ENCODE measurements at places on chromosomes 13 and 19.

- no peak for DNase-seq
These were observed 17.1 kb upstream of the S1PR4 start for GRCh38 chr19:3161453-3161852.

DNA sequence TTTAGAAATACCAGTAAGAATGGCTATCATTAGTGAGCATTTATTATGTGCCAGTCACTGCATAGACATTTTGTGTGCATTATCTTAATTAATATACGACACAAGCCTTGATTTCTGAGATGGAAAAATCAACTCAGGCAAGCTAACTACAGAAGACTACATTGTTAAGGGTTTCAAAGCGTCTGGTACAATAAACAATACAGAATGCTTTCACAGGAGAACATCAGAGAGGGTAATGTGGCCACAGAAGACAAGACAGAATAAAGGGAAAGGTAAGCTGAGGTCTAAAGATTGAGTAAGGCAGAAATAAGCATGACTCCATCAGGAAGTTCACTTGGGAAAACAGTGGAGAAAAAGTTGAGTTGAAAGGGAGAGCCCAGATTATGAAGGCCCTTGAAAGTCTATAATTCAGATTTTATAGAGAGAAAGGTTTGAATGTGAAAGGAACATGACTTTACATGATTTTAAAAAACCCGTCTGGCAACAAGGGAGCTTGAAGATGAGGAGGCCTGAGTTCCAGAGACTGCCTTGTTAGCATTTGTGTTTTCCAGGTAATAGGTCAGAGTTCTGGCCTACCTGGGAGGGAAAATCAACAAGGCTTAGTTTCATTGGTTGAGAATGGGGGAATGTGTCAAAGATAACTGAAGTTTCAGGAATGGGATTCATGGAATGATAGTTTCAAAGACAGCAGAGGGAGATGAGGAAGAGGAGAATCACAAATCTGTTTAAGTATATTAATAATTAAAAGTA, 1.8 kb upstream of the MBNL2 start:
- no peak for DNase-seq

DNA sequence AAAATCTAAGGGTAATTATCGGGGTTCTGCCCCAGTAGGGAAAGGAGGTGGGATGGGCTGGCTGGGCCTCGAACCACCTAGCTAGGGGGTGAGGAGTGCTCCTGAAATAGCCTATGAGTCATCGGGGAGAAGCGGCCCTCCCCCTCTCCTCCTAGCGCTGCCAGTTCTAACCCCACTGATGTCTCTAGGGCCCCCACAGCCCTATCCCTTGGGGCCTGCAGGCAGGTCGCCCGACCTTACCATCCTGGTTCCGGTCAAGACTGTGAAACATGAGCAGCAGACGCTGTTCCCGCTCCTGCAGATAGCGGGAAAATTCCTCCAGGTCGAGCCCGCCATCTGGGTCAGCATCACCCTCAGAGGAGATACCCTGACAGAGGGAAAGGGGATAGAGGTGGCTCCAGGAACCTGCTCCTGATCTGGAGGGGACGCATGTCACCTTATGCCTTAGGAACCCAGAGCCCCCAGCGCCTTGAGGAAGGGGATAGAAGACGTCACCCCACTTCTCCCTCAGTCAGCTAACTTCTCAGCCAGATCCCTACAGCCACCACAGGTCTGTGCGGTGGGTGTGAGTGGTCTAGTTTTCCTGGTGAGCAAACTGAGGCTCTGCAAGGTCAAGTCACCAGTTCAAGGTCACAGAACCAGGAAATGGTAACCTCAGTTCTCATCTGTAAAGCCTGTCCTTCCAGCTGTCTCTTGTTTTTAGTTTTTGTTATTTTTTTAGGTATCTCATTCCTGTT, 1.5 kb downstream of the SLC25A23 start:
- DNase-seq = no peak

- no peak for DNase-seq
These were observed 32.7 kb downstream of the VSTM1 start for GRCh38 chr19:54030895-54031586.

GRCh38 chr13:43786766-43787517, at the start of gene ENOX1:
Gene ENOX1, minus strand, starts transcription at chr13:43786972.
- DNase-seq = peak; percentile 36

- DNase-seq = no peak
These were observed 4.1 kb upstream of the C1QTNF9B start for GRCh38 chr13:23901365-23901764.

DNA sequence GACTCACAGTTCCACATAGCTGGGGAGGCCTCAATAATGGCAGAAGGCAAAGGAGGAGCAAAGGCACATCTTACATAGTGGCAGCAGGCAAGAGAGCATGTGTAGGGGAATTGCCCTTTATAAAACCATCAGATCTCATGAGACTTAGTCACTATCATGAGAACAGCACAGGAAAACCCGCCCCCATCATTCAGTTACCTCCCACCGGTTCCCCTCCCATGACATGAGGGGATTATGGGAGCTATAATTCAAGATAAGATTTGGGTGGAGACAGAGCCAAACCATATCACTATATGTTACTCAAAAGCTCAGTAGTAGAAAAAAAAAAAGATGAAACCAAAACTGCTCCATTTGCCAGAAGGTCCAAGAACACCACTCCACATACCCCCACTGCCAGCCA, 58.5 kb downstream of the DNAJC15 start:
- no peak for DNase-seq

GRCh38 chr13:65414187-65414586, 1815.9 kb downstream of the PCDH9 start:
- DNase-seq = no peak

DNA sequence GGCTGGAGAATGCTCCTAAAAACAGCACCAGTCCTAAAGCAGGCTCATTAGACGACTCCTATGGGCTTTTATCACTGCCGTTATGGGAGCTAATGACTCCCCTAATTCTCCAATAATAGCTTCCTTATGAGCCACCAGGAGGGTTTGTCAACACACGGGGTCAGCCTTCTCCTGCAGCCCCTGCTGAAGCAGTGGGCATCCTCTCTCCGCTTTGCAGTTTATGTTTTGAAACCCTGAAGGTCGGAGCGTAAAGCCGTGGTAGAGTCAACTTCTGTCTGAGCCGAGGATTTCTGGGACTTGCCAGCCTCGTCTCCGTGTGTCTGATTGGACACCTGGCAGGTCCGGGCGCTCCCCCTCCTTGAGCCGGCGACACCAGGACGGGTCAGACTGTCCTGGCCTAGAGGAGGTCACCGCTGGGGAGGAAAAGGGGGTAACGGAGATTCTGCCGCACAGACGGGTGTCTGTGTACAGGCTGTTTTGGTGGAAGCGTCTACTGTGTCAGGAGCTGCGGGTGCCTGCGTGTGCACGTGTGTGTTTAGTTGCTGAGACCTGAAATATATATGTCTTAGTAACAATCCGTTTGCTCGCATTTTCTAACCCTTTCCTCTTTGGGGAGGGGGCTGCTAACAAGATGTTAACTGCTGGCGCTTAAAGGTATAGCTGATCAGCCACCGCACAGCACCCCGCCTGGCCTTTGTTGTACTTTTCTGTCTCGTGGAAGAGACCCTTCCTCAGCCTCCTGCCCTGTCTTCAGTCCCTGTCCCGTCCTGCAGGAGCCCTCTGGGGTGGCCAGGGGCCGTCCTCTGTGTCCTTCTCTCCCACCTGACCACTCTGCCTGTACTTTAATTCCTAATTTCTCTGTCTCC, 1.9 kb downstream of the KDM4B start:
- DNase-seq = no peak

DNA sequence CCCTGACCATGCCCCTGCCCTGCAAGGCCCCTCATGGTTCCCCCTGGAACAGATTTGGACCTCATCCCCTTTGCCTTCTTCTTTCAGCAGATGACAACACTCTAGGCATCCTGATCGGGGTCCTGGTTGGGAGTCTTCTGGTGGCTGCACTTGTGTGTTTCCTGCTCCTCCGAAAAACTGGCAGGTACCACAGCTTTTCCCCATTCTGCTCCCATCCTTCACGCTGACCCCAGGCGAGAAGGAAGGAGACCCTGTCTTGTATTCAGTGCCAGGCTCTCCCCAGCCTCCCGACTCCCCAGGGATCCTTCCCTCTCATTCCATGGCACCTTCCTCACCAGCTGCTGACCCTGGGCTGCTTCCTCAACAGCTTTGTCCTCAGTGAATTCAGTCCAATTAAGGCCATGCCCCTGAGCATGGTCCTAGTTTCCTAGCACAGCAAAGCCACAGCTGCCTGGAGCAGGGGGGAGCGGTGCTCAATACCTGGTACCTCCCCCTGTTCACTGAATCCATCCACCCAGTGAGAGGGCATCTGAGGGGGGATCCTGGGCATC, 8.4 kb downstream of the CEACAM21 start:
- DNase-seq = no peak

DNA sequence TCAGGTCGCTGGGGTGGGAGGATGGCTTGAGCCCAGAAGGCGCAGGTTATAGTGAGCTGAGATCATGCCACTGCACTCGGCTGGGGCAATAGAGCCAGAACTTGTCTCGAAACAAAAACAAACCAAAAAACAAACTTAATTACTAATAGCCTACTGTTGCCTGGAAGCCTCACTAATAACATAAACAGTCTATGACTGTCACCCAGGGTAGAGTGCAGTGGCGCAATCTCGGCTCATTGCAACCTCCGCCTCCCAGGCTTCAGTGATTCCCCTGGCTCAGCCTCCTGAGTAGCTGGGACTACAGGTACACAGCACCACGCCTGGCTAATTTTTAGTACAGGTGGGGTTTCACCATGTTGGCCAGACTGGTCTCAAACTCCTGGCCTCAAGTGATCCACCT, 18.0 kb downstream of the CATSPERD start:
- no peak for DNase-seq

GRCh38 chr13:20703780-20704458, 420 bp downstream of the IL17D start:
- peak; percentile 45 for DNase-seq

DNA sequence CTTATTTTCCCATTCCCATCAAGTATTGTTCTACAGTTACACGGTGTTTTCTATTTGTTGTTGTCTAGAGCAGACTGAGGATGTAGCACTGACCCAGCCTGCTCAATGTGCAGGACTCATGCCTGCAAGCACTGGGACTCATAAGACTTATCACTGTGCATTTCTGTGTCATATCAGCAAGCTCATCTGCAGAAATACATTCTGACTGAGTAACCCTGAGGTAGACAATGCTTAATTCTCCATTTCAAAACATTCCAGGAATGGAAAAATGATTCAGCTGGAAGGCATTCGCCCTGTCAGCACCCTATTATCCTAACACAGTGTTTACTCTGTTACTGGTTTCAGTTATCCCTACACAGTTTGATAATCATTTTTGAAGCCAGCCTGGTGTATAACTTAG, 2506.4 kb downstream of the PCDH9 start:
- DNase-seq = no peak

- no peak for DNase-seq
These were observed 6.6 kb downstream of the ISOC2 start for GRCh38 chr19:55454787-55455243.

- no peak for DNase-seq
These were observed 11.9 kb upstream of the ZNF709 start for GRCh38 chr19:12496480-12496879.

- DNase-seq = no peak
These were observed 10.8 kb upstream of the RELB start for GRCh38 chr19:44990459-44990858.

- no peak for DNase-seq
These were observed 12.4 kb upstream of the VWA8 start for GRCh38 chr13:41973247-41973741.

- DNase-seq = no peak
These were observed at the start of gene CFAP97D2 for GRCh38 chr13:114179087-114179658. Gene CFAP97D2, plus strand, starts transcription at chr13:114179257. Its CDS starts 74 bp downstream, at chr13:114179331.

GRCh38 chr19:41226053-41226873, 7.2 kb downstream of the AXL start:
- no peak for DNase-seq

- no peak for DNase-seq
These were observed 1040.6 kb upstream of the SLC10A2 start for GRCh38 chr13:104106705-104107393.

DNA sequence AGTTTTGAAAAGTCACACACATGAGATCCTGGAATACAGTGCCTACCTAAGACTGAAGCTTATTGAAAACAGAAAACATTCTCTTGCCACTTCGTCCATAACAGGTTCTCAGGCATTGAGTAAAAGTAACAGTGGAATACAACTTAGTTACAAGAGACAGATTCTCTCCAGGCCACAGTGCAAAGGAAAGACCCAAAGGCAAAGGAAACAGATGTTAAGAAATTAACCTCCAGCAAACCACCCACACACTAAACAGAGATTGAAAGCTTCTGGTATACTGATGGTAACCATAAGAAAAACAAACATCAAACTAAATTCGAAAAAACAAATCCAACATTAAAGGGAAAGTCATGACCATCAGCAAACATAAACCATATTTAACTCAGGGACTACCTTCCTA, 914.7 kb downstream of the SLITRK5 start:
- no peak for DNase-seq

GRCh38 chr19:10168386-10168948, 26.3 kb downstream of the DNMT1 start:
- DNase-seq = no peak

DNA sequence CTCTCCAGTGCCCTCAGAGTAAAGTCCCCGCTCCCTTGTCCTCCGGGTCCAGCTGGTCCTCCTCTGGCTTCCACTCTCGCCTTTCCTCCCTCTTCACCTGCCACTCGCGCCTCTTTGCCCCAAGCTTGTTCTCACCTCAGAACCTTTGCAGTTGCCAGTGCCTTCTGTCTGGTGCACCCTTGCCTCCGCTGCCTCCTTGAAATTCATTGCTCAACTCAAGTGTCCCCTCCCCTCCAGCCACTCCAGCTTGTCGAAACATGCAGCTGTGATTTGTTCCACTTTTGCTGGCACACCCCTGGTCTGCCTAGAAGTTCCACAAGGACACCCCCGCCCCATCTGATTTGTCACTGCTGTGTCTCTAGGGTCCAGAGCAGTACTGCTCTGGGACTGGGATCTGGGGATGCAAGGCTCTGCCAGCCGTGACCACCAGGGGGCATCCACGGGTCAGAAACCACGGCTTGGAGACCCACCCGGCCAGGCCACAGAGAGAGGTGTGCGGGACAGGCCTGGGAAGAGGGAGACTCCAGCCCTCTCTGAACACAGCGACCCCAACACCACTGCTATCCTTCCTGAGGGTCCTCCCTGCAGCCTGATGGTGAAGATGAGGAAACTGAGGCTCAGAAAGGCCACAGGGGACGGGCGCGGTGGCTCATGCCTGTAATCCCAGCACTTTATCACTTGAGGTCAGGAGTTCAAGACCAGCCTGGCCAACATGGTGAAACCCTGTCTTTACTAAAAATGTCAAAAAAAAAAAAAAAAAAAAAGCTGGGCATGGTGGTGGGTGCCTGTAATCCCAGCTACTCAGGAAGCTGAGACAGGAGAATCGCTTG, 49.9 kb downstream of the AP1M1 start:
- peak; percentile 55 for DNase-seq

DNA sequence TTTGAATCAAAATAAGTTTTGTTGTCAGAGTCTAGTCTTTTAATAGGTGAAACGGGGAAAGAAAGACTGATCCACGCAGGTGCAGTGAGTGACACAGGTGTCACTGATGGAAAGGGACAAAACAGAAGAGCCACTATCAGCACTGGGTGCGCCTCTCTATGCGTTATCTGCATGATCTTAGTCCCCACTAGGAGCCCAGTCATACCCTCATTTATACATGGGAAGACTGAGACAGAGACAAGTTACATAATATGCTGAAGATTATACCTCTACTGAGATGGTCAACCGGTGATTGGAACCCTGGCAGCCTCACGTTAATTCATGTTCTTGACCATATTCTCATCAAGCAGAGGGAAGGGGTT, 3.4 kb downstream of the LRCH1 start:
- no peak for DNase-seq

GRCh38 chr13:27083183-27083582, 88.4 kb downstream of the USP12 start:
- no peak for DNase-seq
